A549 (cell line): ENCODE measurements at places on chromosomes 6 and 20.

DNA sequence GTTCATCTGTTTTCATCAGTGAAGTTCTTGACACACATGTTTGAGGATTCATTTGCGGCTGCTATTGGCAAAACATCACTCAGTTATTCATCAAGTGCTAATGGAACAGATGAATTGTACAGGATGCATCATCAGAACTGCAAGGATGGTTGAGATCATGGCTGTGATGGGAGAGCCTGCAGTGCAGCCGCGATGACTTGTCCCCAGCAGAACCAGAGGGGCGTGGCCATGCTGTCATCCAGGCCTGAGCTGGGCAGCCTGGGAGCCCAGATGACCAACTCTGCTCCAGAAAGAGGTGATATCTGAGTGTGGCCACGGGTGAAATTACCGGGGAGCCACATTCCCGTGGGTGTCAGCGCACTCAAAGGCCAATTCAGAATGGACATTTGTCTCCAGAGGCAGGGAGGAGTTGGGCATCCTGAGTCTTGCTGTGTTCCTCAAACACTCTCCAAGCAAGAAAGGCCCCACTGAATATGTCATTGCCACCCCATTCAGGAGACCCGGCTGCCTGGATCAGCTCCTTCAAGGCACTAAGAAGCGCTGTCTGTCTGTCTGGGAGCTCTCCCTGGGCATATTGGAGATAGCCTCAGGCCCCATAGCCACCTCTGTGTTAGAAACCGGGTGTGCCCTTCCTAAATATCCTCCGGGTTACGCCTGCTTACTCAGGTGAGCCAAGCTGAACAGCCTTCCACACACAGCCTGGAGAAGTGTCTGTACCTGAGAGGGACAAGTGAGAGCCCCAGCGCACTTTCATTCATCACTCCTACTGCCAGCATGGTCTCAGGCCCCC, 66.7 kb downstream of the SYNDIG1 start:
- no peak for DNase-seq

GRCh38 chr6:168662301-168662936, 221.4 kb downstream of the SMOC2 start:
- DNase-seq = no peak

DNA sequence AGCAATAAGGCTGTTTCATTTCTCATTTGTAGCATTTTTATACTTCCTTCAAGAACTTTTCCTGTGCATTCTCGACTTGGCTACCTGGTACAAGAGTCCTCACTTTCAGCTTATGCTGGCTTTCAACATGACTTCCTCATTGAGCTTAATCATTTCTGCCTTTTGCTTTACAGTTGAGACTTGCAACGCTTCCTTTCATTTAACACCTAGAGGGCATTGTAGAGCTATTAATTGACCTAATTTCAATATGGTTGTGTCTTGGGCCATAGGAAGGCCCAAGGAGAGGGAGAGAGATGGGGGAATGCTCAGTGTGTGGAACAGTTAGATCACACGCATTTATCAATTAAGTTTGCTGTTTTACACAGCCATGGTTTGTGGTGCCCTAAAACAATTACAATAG, 37.2 kb downstream of the SLC22A2 start:
- DNase-seq = no peak

DNA sequence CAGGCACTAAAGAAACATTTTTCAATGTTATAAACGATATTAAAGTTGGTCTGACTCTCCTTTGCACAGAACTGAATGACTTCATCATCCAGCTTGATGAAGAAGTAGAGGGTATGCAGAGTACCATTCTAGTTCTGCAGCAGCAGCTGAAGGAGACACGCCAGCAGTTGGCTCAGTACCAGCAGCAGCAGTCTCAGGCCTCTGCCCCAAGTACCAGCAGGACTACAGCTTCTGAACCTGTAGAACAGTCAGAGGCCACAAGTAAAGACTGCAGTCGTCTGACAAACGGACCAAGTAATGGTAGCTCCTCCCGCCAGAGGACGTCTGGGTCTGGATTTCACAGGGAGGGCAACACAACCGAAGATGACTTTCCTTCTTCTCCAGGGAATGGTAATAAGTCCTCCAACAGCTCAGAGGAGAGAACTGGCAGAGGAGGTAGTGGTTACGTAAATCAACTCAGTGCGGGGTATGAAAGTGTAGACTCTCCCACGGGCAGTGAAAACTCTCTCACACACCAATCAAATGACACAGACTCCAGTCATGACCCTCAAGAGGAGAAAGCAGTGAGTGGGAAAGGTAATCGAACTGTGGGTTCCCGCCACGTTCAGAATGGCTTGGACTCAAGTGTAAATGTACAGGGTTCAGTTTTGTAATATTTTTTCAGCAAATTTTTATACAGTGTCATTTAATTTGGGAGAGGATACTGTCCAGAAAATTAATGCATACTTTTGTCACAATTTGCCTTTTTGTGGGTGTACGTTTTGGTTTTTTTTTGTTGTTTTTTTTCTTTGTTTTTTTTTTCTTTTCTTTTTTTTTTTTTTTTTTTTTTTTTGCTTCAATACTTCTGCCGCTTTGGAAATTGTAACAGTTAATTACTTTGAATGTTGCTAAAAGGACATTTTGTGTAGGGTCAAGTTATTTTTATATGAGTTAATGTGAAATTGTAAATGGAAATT, 6.6 kb upstream of the ACAT2 start:
- no peak for DNase-seq

DNA sequence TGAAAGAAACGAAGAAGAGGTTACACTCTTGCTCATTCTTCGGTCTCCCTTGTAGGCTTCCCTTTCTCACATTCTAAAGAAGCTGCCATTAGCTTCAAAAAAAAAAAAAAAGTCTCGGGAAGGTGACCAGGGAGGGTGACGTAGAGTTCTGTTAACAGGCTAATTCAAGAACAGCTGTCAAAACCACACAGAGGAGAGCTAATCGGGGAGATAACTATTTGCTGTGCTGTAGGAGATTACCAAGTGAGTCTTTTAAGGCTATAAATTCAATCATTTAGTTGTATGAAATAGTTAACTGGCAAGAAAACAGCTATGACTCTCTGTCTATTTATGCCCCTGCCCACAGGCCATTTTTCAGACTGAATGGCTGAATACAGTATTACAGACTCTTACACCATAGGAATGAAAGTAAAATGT, 256.8 kb downstream of the SYNE1 start:
- peak; percentile 38 for DNase-seq

GRCh38 chr6:167648501-167649278, 178.0 kb upstream of the AFDN start:
- DNase-seq = no peak

GRCh38 chr20:40251284-40251932, 437.6 kb downstream of the MAFB start:
- DNase-seq = peak; percentile 4

DNA sequence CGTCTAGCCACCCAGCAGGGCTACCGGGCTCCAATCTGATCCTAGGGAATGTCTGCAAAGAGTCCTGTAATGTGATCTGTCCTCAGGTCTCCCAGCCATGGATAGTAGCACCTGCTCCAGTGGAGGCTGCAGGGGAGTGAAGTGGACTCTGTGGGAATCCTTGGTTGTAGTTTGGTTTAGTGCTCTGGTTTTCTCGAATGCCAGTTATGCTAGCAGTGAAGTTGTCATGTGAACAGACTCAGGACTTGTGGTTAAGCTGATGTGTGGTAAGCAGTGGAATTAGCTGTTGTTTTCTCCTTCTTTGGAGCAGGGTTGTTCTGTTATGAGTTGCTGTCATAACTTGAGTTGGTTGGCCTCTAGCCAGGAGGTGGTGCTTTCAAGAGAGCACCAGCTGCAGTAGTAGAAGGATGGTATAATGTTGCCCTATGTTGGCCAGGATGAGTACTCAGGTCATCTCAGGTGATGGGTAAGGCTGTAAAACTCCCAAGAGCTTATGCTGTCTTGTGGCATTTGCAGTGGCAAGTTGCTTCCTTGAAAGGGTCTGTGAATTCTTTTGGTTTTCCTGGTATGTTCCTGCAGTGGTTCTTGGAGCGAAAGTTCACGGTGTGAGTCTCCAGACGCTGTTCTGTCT, 390.2 kb downstream of the UTRN start:
- DNase-seq = no peak

DNA sequence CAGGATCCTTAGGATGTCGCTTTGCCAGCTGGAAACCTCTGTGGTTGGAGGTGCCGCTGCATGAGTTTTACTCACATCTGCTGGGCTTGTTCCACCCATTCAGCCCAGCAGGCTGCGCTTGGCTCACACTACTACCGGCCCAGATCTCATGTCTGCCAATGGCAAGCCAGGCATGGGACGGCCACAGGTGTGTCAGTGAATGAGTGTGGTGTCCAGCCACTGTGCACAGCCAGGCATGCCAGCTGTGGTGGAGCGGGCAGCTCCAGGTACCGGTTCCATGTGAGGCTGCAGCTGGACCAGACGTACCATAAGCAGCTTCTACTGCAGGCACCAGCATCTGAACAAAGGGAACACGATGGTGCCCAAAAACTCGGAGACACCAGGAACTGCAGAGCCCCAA, 33.1 kb upstream of the ASF1A start:
- DNase-seq = no peak

DNA sequence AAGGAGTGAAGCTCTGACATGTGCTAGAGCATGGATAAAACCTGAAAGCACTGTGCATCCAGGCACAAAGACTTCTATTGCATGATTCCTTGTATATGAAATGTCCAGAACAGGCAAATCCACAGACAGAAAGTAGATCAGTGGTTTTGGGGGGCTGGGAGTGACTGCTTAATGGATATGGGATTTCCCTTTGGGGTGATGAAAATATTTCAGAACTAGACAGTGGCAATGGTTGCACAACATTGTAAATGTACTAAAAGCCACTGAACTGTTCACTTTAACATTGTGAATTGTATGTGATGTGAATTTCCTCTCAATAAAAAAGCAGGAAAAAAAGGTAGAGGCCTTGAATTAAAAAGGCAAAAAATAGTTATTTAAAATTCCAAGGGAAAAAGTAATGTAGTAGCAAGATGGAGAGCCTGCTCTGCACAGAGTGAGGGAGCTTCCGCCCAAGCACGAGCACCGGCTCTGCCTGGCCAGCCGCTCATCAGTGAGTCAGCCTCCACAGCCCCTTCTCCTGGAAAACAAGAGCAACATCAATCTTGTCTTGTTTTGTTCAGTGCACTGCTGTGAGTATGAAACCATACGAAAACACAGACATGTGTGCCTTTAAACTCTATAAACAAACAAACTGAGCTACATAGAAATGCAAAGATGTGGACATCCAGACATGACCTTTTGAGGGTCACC, 74.6 kb upstream of the THBS2 start:
- DNase-seq = no peak

DNA sequence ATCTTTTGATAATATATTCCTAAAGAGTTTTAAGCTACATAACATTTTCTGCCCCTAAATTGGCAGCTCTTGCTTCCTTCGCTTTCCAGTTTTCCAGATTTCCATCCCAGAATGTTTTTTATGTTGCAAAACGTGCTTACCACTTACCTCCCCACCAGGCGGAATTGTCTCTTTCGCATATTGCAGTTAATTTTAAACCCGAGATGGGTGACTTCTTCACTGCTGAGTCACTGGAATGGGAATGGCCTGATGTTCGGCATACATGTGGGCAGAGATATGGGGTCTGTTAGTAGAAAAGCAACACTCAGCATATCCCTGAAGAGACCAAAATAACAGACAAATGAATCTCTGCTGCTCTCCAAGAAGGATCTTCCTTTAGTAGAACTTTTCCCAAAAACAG, 491.2 kb downstream of the PREX1 start:
- DNase-seq = peak; percentile 56

- DNase-seq = no peak
Observed at GRCh38 chr6:41722969-41723529, 12.4 kb downstream of the TFEB start.

DNA sequence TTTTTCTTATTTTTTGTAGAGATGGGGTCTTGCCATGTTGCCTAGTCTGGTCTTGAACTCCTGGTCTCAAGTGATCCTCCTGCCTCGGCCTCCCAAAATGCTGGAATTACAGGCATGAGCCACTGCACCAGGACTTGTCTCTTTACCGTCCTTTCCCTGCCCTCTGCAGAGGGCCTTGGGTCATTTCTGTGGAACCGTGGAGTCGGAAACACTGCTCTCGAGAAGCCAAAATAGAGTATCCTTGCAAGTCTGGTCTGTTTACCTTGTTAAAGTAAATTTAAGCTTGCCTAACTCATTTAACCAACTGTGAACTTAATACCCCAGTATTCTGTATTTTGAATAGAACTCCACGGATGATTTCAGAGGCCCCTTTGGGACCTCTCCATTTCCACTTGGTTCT, 51.4 kb downstream of the KDM1B start:
- DNase-seq = no peak

- no peak for DNase-seq
Observed at GRCh38 chr6:45850378-45851033, 165.2 kb downstream of the CLIC5 start.

GRCh38 chr6:159390381-159390780, 221.2 kb downstream of the FNDC1 start:
- DNase-seq = no peak

DNA sequence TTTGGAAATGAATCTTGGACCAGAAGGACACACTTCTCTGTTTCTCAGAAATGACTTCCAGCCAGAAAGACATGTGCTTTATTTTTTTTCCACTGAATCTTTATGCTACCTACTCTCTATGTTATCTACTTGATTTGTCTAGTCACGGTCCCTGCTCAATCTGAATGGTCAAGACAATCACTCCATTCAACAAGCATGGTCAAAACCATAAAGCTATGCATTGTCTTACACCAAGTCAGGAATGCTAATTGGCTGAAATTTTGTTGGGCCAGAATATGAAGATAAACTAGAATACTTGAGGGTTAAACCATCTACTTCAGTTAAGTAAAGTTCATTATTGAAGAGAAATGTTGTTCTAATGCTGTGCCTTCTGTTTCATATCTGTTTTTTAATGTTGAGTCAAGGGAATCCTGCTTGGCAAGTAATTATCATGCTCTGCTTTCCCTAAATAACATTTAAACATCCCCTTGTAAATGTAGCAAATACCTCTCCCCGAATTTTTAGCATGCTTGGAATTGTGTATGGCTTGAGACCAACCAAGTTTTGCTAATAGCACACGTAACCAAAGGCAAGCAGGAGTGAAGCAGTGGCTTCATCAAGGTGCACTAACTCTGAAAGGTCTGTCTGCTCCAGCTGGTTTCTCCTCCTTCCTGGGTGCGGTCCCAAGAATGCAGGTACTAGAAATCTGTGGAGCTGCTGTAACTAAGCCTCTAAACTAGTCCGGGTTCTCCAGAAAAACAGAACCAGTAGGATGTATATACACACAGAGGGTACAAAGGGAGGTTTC, 190.3 kb upstream of the CDYL start:
- DNase-seq = no peak

DNA sequence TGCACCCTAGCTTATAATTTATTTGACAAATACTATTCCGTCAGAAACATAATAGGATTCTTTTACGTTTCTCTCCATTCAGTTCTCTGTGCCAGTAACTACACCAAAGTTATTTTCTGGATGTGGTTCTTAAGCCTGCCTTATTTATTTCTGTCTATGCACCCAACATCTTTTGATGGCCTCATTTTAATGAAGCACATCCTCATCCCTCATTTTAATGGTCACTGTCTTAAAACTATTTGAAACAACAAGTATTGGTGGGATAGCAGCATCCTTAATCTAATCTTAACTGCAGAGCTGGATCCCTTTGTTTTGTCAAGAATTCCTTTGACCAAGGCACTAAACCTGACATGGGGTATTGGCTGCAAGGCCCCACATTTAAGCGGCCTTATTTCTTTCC, 11.0 kb downstream of the FAM135A start:
- DNase-seq = no peak
